ENCODE measurements at places on chromosomes 7 and 10.

DNA sequence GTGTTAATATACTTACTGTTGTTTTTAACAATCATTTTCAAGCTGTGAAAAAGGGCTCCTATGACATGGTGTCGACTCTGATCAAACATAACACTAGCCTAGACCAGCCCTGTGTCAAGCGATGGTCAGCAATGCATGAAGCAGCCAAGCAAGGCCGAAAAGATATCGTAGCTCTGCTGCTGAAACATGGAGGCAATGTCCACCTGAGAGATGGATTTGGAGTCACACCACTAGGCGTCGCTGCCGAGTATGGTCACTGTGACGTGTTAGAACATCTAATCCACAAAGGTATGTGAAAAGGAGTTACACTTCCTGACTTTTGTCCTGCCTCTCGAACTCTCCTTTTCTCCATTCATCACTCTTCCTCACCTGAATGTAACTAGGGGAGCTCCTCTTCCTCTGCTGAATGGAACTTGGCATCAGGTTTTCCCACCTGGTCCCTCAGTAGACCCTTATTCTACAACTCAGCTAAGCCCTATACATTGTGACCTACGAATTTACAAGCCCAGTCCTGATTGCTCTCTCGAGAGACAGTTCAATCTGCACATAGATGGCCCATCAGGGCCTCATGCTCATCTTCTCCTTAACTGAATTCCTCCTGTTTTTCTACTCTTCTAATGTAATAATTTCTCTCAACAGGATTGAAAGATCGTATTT lies 23.0 kb downstream of the ASB15 start:
- DNase-seq = peak; percentile 70

- DNase-seq = no peak
These were observed 602.1 kb upstream of the FOXK1 start for GRCh38 chr7:4079956-4080355.

GRCh38 chr7:157139810-157140510 lies 1.2 kb downstream of the UBE3C start:
- DNase-seq = no peak

GRCh38 chr7:134744569-134744968 lies 34.9 kb upstream of the CALD1 start:
- DNase-seq = no peak

DNA sequence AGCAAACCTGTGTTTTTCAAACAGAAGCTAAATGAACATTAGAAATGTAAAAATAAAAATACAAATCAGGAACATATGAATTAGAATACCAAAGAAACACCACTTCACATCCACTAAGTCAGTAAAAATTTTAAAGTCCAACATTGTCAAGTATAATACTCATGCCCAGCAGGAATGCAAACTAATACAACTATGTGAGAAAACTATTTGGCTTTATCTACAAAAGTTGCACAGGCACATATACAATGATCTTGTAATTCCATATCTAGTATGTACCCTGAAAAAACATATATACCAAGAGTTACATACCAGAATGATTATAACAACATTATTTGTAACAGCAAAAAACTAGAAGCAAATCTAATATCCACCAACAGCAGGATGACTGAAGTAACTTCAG lies 91.1 kb downstream of the RNF32 start:
- DNase-seq = no peak

GRCh38 chr10:118956802-118957442 lies 72.6 kb upstream of the NANOS1 start:
- no peak for DNase-seq

- DNase-seq = no peak
These were observed 73.9 kb downstream of the KIAA1549 start for GRCh38 chr7:138907201-138907847.

DNA sequence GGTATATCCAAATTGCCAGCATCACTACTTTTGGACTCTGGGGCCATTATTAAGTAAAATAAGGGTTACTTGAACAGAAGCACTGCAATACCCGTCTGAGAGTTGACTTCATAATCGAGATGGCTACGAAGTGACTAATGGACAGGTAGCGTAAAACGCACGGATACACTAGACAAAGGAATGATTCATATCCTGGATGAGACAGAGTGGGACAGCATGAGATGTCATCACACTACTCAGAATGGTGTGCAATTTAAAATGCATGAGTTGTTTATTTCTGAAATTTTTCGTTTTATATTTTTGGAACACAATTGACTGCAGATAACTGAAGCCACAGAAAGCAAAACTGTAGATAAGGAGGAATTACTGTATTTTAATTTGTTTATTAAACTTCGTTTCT lies 421.5 kb upstream of the LRGUK start:
- no peak for DNase-seq

- DNase-seq = no peak
These were observed 242.8 kb downstream of the CCSER2 start for GRCh38 chr10:84571146-84571545.

DNA sequence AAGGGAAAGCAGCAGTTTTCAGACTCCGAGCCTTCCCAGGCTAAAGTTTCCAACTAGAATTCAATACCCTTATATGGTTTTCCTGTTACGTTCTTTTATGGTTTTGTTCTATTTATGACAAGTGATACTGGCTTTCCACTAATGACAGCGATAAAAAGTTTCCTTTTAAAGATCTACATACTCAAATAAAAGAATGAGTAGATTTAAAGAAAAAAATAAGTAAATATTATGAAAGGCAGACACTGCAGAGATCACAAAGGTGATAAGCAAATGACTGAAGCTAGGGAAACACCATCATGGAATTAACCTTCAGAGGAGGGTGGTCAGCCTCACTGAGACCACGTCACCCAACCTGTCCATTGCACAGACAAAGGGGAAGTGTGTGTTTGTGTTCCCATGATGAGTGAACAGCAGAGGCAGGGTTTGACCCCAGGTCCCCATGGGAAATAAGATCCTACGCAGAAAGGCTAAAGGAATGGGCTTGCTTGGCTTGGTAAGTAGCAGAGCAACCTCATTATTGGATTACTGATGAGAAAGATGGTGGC lies 4.0 kb downstream of the VSIR start:
- no peak for DNase-seq

DNA sequence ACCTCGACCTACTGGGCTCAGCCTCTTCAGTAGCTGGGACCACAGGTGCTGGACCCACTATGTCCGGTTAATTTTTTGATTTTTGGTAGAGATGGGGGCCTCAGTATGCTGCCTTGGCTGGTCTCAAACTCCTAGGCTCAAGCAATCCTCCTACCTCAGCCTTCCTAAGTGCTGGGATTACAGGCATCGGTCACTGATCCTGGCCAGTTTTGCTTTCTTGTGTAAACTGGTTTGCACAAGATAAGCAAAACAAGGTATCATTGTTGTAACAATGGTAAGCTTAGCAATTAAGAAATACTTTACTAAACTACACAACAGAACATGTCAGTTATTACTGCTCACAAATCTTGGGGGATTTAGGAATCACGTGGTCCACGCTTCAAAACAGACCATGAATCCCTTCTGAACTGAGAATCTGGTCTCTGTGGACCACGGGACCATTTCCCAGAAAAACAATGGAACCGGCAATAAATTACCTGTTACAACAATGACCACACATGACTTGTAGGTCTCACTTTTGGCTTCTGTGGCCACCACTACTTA lies 36.8 kb downstream of the RSU1 start:
- DNase-seq = no peak

DNA sequence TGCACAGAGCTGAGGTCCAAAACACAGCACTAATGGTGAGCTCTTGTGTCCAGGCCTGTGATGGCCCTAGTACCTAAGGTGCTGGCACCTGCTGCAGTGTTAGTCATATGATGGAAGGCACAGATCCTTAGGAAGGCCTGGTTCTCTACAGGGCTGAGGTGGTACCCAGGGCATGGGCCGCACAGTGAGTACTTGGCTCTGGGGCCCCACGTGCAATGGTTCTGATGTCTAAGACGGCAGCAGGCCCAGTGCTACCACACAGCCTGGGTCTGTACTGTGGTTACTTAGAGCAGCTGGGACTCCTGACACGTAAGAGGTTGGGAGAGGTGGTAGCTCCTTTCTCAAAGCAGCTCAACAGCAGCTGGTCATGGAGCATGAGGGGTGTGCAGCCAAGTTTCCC lies 70.6 kb upstream of the MAGI2 start:
- DNase-seq = no peak

DNA sequence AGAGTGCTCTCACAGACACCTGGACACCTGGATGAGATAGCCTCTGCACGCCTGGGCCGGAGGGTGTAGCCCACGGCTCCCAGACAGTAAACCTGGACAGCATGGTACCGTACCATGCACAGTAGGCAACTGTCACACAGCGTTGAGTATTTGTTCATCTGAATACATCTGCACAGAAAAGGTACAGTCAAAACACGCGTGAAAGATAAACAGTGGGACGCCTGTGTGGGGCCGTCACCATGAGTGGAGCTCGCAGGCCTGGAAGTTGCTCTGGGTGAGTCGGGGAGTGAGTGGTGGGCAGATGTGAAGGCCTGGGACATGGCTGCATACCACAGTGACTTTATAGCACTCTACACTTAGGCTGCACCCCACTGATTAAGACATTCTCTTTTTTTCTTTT lies 280.0 kb upstream of the SHH start:
- DNase-seq = no peak

GRCh38 chr7:24868741-24869140 lies 111.2 kb downstream of the OSBPL3 start:
- no peak for DNase-seq

DNA sequence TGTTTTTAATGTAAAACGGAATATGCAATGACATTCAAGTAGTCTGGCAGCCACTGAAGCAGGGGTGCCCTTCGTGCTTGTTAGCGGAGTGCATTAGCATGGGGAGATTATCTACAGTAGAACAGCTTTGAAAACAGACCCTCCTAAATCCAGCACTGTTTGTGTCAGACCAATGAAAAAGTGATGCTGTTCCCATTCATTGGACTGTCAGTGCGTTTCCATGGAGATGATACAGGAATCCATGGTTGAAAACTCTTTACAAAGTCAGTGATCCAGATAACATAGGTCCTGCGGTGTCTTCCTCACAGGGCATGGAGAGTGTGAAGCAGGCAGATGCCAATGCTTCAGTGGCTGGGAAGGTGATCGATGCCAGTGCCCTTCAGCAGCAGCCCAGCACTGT lies 73.6 kb downstream of the ITGB8 start:
- no peak for DNase-seq

DNA sequence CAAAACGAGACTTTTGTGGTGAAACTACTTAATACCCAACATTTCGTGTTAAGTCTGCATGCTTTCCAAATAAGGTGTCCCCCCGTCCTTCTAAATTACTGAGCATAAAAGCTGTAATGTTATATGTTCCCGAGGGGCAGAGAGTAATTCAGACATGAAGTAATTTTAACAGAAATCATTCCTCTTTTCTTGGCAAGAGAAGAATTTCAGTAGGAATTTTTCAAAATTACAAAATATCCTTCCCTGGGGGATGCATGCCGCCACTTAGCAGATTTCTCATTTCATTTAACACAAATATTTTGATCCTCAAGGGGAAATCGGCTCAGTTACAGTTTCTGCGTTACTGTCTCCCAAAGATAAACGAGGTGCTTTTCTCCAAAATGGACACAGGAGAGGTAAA lies 213.2 kb upstream of the RHOBTB1 start:
- no peak for DNase-seq

DNA sequence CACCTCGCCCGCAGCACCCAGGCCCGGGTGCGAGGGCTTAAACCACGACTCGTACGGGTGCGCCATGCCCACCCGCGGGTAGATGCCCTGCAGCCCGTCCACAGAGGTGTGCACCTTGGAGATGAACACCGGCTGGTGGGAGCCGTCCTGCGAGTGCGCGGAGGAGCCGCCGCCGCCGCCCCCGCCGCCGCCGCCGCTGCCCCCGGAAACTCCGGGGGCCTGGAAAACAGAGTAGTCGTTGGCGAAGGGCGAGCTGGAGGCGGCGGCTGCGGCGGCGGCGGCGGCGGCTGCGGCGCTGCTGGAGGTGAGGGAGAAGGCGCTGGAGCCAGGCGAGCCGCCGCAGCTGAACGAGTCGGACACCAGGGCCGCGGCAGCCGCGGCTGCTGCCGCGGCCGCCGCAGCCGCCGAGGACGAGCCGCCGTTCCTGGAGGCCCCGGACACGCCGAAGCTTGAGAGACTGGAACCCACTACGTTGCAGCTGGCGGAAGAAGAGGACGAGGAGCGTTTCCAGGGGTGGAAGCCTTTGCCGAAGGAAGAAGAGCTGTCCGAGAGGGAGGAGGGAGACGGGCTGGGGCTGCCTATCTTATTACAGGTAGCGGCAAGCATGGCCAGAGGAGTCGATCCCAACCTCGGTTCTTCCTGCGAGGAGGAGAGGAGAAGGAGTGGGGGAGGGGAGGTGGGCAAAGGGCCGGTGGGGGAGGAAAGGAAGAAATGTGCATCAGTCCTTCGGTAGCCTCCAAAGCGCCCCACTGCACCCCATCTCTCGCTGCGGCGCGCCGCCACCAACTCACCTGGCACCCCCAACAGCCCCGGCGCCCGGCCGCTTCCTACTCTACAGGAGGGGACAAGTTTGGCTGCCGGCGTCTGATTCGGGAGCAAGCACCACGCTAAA lies 1.3 kb downstream of the SP8 start:
- no peak for DNase-seq

DNA sequence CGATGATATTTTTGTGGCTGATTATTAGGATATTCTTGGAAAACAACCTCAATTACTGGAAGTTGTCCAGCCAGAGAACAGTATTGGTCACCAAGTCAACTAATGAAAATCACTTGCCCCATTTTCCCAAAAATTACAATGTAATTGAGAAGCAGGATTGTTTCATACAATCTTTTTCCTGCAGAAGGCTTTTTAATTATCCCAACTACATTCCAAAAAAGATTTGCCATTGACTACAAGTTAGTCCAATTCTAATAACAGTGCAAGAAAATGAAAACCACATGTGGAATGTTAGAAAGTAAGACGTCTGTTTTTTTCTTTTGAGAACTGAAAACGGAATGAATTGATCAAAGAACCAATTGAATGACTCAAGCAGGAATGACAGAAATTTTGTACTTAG lies 1195.8 kb downstream of the SORCS1 start:
- DNase-seq = no peak

DNA sequence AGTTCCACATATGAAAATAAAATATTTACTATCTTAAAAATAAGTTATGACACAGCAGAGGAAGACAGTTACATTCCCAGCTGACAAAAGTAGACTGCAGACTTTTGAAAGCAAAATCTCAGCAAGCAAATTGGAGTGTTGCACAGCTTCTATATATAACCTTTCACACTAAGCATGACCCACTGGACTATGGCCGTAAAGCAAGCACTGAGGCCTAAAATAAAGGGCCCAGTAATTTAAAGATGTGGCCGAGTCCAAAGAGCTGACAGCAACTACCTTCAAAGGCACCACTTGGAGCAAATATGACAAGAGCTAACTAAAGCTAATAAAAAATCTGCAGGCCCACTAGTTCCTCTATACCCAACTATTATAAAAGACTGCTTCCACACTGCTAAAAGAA lies 6.5 kb downstream of the GDI2 start:
- DNase-seq = no peak

DNA sequence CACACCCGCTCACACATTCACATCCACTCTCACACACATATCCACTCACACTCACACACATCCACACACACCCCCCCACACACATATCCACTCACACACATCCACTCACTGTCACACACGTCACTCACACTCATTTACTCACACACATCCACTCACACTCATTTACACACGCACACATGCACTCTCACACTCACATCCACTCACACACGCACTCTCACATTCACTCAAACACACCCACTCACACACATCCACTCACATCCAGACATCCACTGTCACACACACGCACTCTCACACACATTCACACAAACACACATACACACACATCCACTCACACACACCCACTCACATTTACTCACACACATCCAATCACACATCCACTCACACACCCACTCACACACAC lies 18.3 kb downstream of the PWWP2B start:
- no peak for DNase-seq
